Diencephalon (tissue), 1 donor: ENCODE measurements at places on chromosomes 3 and 15. TPM values are rescaled to one million over a fixed set of nuclear protein-coding genes. Genes with fewer than 3 reads are reported as not detected.

ASB14 gene
- total RNA-seq, result 0.69 TPM

MST1R gene
- 0.92 TPM for total RNA-seq

ALPK3 gene
- total RNA-seq, result 2.5 TPM

GRM2 gene
- 12.5 TPM for total RNA-seq

CYP1A2 gene
- not detected for total RNA-seq

CPLX3 gene
- 0.92 TPM for total RNA-seq

MAP6D1 gene
- total RNA-seq, result 9.9 TPM

SLITRK3 gene
- total RNA-seq, result 26.5 TPM

CAMK2N2 gene
- 15.0 TPM for total RNA-seq

C3orf52 gene
- total RNA-seq, result 1.2 TPM

CDC25A gene
- 10.8 TPM for total RNA-seq

DUOX2 gene
- total RNA-seq, result under 0.01 TPM

MYZAP gene
- total RNA-seq, result 3.2 TPM

TRANK1 gene
- total RNA-seq, result 20.1 TPM

ANKUB1 gene
- total RNA-seq, result 4.2 TPM

SLC22A14 gene
- 0.69 TPM for total RNA-seq

CP gene
- 12.0 TPM for total RNA-seq

SUSD5 gene
- 7.4 TPM for total RNA-seq

AAGAB gene
- total RNA-seq, result 54.0 TPM

FYCO1 gene
- total RNA-seq, result 3.2 TPM

SAMMSON gene
- 0.23 TPM for total RNA-seq
